ENCODE measurements at places on chromosomes 7 and 10.

DNA sequence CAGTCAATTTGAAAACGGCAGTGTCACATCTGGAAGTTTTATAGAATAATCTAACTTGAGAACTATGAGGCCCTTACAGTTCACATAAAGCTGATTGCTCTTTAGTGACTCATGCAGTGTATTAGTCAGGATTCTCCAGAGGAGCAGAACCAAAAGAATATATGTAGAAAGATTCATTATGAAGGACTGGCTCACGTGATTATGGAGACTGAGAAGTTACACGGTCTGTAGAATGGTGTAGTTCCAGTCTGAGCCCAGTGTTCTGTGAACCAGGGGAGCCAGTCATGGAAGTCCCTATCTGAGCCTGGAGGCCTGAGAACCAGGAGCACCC is 21.5 kb downstream of the RBM33 start:
- DNase-seq: no peak

DNA sequence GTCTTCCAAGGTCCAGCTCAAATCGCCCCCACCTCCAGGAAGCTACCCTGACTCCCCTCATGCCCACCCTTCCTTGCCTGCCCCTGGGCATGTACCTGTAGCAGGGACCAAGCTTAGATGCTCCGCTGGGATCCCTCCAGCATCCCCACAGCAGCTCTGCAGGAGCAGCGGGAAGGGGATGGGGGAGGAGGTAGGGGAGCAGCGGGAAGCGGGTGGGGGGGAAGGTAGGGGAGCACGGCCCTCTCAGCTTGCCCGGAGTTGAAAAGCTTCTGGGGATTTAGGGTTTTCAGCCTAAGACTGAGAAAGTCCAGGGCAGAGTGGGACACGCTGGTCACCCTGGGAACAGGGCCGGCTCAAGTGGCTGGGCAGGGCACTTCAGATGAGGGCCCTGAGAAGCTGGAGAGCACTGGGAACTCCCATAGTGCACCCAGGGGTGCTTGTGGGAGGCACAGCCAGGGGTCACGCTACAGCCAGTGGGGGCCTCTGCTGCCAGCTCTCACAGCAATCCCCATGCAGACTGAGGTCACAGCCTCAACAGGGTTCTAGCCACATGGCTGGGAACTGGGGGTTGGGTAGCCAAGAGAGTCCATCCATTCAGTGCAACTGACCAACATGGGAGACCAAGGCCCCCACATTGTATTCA is 13.4 kb downstream of the WDR86 start:
- no peak for DNase-seq

DNA sequence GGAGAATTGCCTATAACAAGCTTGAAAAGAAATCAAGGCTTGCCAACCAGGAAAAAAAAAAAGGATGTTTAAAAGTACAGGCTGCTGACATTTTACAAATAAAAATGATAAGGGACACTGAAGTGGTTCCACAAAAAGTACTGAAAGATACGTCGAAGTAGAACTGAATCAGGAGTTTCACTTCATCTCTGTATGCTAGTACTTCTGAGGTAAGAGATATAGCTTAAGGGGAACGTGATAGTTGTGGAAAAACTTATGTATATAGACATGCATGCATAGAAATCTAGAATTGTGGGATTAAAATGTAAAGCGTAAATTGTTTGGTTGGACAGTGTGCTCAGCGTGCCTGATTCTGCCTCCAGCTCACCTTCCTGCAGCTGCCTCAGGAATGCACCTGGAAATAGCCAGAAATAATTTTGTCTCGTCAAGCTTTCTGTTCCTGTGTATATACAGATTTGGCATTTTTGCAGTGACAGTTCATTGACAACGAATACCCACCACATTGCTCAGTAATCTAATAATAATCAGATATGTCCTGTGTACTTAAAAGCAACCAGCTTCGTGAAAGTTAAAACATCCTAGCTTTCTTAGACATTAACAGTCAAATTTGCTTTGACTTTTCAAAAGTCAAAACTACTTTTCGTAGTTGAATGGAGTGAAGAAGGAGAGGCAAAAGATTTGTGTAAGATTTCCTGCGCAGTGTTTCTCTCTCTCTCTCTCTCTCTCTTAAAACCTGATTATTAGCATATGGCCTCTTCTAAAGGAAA is 1.4 kb downstream of the SOSTDC1 start:
- DNase-seq: no peak

DNA sequence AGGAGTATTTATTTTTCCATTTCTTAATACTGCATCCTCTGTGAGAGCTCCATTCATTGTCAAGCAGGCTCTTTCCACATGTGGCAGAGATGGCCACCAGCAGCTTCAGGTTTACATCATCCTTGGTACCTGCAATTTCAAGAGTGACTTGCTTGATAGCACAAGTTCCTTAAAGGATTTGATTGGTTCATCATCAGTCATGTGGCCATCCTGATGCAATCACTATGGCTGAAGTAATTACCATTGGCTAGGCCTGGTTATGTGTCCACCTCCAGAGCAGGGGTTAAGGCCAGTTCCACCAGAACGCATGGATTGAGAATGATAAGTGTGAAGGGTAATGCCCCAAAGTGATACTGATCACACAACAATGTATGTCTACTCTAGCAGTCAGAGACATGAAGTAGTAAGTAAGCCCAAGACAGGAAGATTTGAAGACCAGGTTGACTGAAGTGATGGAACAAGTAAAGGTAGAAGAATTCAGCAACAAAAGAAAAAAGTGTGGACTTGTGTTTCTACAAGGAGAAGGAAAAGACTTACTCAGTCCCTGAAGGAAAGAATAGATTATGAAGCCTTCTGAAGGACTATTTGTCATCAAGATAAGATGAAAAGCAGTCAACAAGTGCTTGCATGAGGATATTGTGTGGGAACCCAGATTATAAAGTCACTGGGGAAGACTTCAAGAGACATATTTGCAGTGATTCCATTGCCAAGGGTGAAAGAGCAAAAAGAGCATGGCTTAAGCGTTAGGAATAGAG is 26.4 kb upstream of the PRKAR2B start:
- DNase-seq: no peak

DNA sequence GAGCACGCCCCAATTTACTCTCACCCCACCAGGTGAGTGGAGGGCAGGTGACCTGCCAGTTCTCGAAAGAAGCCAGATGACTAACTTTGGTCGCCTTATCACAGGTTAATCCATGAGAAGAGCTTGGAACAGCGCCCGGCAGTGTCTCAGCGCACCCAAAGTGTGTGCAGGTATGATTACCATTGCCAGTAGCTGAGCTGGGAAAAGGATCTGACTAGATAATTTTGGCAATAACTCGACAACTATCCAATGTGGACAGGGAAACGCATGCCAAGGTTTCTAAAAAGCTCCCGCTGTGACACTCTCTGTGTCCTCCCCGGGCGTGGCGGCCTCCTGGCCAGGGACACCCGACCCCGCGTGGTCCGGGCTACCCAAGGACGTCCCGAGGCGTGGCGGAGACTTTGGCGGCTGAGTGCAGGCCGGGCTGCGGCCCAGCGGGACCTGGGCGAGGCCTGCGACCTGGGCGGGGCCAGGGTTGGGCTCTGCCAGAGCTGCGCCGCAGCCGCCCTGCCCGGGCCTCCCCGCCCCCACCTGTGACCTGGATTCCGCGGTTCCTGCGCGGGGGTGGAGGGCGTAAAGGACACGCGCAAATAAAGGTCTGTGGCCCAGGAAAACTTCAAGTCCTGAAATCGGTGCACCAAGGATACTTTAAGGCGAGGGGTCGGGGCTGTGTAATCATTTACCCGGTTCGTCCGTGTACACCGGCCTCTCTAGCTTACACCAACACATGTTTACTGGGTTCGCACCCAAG is 13.7 kb upstream of the WAPL start:
- no peak for DNase-seq

- DNase-seq: no peak
Observed at GRCh38 chr7:135414850-135415439, 95.0 kb downstream of the CNOT4 start.

GRCh38 chr7:75599244-75599781 is 107.2 kb downstream of the SPDYE5 start:
- DNase-seq: no peak

DNA sequence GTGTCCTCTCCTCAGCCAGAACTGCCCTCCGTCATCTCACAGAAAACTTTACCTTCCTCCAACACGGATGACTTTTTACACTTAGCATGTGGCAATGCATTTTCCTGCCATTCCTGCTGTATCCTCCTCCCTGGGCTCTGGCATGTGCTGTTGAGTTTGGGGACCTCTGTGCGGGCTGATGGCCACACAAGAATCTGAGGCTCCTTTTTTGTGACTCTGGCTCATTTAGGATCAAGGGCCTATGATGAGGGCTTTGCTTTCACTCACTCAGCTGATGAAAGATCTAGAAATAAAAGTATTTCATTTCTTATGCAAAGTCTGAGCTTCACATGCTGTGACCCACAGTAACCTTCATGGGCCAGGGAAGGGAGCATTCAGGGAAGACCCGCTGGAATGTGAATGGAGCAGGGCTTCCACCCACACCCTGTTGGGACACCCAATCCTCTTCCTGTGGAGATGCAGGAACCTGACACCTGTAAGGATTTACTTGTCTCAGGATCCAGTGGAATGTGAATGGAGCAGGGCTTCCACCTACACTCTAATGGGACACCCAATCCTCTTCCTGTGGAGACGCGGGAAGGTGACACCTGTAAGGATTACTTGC is 500.3 kb upstream of the MKI67 start:
- no peak for DNase-seq

DNA sequence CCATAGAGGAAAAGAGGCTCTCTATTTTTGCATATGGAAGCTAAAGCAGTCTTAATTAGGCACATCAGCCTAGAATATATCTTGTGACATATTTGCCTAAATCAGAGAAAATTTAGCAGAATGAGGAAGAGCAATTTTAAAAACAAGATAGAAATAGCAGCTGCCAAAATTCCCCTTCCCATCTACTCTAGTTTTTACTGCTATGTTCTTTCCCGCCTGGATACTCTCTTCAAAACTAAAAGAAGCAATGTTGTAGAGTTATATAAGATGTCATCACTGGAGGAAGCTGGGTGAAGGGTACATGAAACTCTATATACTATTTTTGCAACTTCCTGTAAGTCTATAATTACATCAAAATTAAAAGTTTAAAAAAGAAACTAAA is 87.0 kb downstream of the ARMH3 start:
- no peak for DNase-seq

DNA sequence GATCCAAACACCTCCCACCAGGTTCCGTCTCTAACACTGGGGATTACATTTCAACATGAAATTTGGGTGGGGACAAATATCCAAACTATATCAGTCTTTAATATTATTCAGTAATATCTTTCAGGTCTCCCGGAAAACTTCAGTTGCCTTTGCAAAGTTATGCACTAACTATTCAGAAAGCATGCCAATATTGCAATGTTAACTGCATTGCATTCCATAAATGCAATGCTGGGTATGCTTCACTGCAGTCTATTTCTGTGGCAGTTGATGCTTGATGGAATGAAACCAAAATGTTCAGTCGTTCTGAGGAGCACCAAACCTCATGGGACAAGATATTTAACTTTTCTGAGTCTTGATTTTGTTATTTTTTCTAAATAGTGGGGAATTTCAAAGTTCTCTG is 147.5 kb downstream of the SLC16A9 start:
- no peak for DNase-seq

- DNase-seq: no peak
Observed at GRCh38 chr10:24645784-24646183, 77.9 kb downstream of the ARHGAP21 start.

- DNase-seq: no peak
Observed at GRCh38 chr7:155368894-155369600, 71.4 kb downstream of the INSIG1 start.
